ENCODE measurements at places on chromosomes 16 and 17. TPM values are rescaled to one million over a fixed set of nuclear protein-coding genes. Genes with fewer than 3 reads are reported as not detected.

The CFAP97D1 gene
- not detected for polyA plus RNA-seq

The OR1A2 gene
- polyA plus RNA-seq: not detected

The IL17C gene
- polyA plus RNA-seq: not detected

The CCDC92B gene
- polyA plus RNA-seq: 0.25 TPM

The C1QTNF1 gene
- polyA plus RNA-seq: 6.8 TPM

The RNU2-1 gene
- not detected for polyA plus RNA-seq

All from muscle of leg (tissue), 16 donors.